Nephron progenitor cell (in vitro differentiated cells): ENCODE measurements at places on chromosomes 2 and 18.
A peak's percentile ranks its signal among the peaks of the same experiment; 100 is the strongest.

DNA sequence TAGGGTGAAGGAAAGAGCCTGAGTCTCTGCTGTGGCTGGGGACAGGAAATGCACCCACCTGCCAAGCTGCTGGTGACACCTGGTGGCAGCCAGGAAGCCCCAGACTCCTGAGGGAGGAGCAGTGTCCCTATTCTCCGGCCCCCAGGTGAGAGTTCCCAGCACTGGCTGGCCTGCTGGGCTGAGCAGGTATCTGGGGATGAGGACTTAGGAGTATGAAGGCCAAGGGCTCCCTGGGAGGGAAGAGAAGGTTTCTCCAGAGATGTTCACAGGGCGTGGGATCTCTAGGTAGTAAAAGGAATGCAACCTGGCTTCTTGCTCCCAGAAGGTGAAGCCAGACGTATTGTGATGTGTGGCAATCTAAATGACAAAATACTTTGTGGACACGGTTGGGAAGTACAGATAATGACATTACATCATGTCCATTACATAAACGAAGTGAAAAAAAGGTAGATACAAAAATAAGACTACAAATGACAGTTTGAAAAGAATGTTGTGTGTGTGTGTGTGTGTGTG, 75.8 kb upstream of the SLC1A4 start:
- DNase-seq: peak; percentile 21

DNA sequence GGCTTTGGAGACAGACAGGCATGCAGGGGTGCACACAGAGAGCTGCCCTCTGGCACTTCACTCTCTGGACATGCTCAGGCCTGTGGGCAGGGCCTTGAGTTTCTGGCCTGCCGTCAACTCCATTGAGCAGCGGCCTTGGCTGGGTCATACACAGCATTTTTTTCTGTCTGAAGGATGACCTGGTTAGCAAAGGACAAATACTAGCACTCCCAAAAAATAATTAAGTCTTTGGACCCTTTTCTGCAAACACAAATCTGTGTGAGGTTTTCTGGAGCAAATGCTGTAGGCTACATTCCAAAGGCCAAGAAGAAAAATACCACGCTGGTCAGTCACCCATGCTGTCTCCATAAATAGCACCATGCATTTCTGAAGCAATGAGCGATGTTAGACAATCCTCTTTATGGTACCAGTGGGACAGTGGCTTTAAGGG, 124.7 kb upstream of the CTAGE1 start:
- DNase-seq: no peak

- no peak for DNase-seq
Observed at GRCh38 chr2:165897074-165897473, 56.5 kb downstream of the TTC21B start.

DNA sequence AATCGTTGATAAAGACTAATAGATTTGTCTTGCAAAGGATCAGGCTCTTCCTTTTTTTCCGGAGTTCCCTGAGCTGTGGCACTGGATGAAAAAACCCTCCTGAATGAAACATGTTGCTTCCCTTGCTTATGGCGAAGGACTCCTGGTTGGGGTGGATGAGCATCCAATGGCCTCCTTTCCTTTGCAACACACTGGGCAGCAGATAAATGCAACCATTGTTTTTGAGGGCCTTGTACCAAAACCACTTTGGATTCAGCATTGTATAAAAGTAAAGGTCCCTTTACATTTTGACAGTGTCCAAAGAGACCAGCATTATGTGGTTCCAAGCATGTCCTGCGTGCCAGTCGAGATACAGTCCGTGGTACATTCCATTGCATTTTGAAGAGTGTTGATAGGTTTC, 44.7 kb downstream of the FAM210A start:
- DNase-seq: no peak

DNA sequence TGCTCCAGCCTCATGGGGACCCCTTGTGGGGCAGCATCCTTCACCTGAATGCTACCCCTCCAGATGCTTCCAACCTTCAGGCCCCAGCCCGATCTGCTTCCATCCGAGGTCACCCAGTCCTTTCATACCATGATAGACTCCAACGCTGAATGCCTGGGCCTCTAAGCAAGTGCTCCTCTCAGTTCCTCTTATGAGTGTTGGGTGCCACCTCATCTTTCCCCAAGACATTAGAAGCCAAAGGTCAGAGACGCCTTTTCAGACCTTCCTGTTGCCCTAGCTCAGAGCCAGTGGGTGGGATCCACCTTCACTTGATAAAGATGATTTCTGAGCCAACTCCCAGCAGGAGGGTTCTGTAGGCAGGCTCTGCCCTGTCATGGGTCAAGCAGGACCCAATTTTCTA, 174.5 kb upstream of the MGAT5 start:
- no peak for DNase-seq

DNA sequence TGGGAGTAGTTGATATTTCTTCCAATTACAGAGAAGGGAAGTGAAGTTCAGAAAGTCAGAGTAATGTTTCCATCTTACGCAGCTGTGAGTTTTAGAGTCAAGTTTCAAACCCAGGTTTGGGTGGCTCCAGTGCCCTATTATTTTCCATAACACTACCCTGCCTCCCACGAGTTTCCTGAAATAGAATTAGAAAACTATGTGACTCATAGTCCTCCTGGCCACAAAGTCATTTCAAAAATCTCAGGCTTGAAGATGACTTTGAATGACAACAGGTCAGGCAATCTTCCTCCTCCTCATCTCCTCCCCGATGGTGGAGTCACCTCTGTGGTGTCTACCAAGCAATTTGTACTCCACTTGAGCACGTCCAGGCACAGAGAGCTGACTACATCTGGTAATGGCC, 212.3 kb upstream of the TRIB2 start:
- no peak for DNase-seq

DNA sequence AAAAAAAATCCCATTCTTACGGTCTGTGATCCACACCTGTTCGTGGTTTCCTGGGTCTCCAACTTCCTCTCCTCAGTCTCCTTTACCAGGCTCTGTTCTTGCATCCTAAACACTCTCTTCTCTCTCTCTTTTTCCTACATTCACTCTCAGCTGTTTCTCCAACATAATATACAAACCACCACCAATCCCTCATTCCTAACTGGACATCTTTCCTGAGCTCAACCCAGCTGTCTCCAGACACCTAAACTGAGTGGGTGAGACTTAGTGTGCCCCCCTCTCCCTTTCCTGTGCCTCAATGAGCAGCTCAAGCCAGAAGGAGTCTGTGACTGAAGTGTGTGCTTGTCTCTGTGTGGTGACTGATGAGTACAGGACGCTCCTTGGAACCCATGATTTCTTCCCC, 59.4 kb downstream of the LIPG start:
- no peak for DNase-seq

- DNase-seq: no peak
Observed at GRCh38 chr18:22471546-22472131, 53.9 kb upstream of the CTAGE1 start.

DNA sequence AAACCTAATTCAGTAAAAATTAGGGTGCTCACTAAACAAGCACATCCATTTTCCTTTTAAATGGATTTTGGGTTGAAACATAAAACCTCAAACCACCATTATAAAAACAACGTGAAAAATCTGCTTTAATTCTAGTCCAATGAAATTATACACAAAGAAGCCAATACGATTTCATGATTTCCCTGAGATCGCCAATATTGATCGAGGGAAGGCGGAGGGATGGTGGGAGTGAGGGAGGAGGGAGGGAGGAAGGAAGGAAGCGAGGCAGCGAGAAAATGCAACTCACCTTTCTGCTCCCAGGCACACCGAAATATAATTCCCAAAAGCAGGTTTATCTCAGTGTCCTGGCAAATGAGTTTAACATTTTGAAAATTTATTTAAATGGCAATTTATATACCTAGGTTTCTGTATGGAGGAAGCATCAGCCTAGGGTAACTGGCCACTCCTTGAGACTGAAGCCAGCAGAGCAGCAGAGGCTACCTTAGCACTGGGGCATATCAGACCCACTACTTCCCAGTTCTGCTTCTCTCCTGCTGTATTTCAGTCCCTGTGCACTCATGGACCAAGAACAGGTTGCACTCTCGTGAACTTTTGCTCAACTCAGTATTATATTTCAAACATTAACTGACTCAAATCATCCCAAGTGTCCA, 2.3 kb upstream of the ONECUT2 start:
- no peak for DNase-seq
